ENCODE measurements at places on chromosomes 3 and 15.

DNA sequence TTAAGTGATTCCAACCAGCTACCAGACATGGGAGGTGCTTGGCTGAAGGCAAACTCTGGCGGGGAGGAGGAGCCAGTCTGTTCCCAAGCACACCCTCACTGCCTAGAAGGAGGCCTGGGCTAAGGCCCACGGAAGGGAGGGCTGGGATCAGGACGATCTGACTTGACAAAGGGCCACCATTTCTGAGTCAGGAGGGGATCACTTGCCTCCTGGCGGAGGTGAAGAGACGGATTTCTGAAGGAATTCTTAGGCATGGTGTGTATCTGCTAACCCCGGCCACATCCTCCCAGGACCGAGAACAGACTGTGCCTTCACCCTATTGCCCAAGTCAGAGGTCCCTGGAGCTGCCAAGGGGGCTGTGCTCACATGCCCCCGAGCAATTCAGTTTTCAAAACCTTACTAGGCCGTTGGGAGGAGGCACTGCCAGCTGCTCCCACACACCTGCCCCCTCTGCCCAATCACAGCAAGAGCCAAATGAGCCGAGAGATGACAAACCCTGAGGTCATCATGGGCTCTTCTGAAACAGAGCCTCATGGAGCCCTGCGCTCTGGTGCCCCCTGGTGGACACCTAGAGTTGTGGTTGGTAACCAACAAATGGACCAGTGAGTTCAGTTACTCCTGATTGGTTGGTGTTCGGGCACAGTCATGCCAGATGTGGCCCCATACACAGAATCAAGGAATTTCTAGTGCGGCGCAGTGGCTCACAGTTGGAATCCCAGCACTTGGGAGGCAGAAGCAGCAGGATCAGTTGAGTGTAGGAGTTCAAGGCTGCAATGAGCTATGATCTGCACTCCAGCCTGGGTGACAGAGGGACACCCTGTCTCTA lies 6.5 kb upstream of the TNK2 start:
- peak; percentile 92 for DNase-seq

DNA sequence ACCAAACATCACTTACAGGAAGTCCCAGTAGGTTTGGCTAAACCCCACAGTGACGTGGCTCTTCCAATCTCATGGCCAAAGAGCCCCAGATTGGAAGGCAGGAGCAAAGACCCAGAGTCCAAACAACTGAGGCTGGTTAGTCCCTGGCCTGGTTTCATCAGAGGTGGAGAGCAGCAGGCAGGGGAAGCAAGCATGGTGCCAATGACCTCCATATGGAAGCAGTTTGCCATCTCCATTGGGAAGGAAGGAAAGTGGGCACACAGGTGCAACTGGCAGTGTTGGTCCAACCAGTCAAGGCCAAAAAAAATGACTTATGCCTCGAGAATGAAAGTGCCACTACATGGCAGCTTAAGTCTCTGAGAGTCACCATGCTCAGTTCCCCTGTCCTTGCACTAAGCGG lies 175.9 kb downstream of the NTRK3 start:
- no peak for DNase-seq

DNA sequence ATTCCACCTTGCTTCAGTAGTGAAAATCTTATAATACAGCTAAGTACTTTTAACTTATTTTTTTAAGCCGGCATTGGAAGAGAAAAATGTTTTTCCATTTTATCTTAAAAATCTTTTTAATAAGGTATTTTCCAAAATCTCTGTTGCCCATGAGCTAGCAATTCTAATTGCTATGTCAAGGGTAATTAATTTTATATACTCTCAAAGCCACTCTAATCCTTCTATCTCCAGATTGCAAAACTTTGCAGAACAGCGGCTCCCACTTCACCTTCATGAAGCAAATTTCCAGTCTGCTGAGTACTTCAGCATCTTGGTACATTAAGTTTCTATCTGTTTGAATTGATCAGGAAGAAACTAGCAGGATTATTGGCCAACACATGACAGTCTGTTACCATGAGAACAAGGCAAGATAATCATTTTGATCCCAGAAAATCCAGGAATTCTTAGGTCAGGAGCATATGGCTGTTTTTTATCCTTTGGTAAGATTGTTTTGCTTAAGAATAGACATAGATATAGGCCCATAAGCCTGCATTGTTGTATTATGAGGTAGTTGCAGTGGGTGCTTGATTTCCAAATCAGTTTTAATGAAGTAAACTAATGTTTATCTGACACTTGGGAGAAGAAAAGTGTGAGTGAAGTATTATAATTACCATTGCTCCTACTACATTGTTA lies 6.0 kb downstream of the TIPARP start:
- DNase-seq = no peak

GRCh38 chr3:115766587-115767482 lies 143.5 kb downstream of the GAP43 start:
- DNase-seq = no peak

DNA sequence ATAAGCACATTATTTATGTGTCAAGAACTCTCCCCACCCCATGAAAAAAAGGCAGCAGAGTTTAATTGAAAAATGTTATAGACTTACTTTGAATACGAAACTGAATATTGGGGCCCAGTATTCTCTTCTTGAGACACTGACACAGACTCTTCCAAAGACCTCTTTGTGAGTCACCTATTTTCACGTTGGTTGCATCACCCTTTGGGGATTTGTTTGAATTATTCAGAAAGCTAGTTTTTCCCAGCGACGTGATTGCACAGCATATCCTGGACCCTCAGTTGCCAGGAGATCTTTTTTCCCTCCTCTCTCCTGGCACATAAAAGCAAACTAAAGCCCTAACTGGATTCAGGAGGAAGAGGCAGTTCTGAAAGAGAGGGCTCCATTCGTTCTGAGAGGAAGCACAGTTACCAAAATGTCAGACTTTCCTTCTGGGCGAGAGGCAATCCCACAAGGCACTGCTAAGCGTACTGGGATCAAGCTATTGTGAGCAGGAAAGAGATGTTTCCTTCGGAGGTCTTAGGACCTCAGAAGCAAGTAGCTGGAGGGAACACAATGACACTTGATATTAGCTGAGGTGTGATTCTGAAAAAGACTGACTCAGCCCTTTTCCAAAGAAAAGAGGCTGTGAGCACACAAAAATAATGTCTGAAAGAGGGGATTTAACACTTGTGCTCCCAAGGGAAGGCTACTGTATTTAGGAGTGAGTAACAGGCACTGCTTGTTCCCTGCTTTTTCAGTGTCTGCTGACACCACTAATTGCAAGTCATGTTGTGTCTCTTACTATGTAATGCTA lies 65.8 kb upstream of the CADPS start:
- DNase-seq = no peak

DNA sequence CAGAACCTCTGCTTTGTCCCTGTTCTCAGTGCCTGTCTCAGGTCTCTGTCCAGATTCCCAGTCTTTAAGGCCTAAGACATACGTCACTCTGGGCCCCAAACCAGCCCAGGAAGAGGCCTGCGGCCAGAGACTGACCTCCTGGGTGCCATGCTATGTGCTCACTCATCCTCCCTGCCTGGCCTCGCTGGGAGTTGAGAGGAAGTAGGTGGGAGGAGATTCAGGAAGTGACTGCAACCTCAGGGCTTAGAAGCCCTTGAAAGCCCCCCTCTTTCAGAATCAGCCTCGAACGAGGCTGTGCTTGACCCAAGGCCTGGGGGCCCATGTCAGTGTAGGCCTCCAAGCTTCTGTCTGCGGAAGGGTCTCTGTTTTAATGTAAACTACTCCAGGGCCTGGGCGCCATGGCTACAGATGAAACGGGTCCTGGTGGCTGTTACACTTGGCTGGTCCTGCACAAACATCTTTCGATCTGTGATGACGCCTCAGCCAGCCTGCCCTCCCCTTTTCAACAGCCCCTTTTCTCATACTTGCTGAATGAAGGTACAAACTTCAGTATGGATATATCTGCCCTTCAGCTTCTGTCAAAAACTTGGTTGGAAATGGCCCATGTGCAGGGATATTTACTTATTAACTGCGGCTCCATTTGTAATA lies 11.7 kb downstream of the RASGRF1 start:
- DNase-seq = no peak

DNA sequence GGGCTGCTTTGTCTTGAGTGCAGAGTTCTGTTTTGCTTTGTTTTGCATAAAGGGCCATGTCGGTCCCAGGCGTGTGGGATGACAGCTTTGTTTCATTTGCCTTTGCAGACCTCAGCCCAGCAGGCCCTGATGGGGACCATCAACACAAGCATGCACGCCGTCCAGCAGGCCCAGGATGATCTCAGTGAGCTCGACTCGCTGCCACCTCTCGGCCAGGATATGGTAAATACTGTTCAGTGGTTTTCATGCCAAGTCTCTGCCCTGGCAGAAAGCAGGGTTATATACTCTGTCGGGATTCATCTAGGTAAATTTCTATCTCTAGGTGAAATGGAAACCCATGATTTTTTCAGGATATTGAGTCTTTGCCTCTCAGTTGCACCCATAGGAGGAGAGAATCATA lies 343.9 kb upstream of the TPM1 start:
- DNase-seq = no peak

GRCh38 chr3:52783211-52783555 lies 5.8 kb downstream of the ITIH1 start:
- no peak for DNase-seq

GRCh38 chr3:12992629-12993516 lies 80.4 kb downstream of the IQSEC1 start:
- DNase-seq = peak; percentile 61

GRCh38 chr15:92683511-92683834 lies 27.9 kb upstream of the FAM174B start:
- DNase-seq = peak; percentile 27

DNA sequence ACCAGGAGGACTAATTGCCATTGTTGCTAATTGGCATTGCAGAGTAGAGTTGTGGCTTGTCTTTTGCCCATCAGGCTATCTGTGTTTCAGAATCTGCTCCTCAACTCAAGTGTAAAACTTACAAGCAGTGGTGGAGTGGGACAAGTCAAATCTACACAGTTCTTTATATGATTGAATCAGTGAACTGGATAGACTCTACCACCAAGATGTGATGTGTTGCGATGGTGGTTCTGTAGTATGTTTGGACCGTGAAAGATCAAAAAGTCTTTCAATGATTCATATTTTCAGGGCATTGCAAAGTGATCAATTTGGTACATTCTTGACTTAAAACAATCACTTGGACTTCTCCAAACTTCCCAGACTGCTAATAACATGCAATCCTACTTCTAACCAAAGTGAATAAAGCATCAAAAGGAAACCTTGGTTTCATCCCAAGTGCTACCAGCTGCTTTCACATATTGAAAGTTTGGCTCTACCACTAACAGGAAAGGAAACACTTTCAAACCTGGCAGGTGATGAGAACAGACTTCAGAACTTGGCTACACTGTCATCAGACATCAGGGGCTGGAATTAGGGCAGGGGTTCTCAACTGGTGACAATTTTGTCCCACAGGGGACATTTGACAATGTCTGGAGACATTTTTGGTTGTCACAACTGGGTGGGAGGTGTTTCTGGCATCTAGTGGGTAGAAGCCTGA lies 844.7 kb upstream of the CFAP20DC start:
- DNase-seq = no peak

GRCh38 chr3:44226573-44226972 lies 15.1 kb upstream of the TOPAZ1 start:
- DNase-seq = no peak

DNA sequence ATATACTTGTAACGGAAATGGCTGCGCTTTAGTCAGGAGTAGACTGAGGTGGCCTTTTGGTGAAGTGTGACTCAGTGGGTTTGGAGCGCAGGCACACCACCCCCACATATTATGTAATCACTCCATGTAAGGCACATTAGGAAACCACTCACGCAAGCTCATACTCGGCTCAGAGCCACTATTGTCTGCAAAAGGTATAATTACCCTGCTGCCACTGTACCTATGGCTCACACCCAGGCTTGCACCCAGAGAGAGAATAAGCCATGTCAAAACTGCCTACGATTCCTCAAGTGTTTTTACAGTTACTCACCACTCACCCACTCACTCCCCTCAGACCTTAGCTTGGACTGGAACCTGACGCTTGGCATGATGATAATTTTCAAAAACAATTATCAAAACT lies 611.9 kb upstream of the CCDC54 start:
- no peak for DNase-seq

- DNase-seq = peak; percentile 44
These were observed 166.5 kb downstream of the NSMCE3 start for GRCh38 chr15:29102911-29103823.

DNA sequence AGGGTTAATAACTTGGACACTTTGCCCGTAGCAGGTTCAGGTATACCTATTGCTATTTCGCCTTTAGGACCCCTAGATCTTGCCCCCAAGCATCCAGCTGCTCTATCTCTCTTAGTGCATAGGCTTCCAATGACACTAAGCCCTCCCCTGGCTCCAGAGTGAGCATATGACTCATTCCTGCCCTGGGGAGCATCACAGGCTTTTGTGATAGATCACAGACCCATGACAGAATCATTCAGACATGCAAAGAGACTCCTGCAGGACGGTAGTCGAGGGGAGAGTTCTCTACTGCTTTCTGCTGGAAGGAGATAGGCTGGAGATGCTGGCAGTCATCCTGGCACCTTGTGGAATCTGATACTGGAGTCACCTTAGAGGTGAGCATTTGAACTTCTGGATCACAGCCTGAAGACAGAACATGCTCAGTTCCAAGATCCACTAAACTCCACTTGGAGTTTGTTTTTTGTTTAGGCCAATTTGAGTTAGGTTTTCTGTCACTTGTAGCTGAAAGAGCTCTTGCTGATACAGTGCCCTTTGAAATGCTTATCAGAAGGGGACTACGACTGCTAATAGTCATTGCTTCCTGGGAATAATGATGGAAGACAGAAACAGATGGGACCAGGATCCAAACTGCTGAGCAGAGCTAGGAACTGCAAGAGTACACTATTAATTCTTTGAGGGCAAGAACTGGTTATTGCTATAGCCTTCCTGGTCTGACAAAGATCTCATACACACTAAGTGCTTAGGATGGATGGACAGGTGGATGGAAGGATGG lies 11.0 kb downstream of the LYSMD2 start:
- DNase-seq = peak; percentile 46

DNA sequence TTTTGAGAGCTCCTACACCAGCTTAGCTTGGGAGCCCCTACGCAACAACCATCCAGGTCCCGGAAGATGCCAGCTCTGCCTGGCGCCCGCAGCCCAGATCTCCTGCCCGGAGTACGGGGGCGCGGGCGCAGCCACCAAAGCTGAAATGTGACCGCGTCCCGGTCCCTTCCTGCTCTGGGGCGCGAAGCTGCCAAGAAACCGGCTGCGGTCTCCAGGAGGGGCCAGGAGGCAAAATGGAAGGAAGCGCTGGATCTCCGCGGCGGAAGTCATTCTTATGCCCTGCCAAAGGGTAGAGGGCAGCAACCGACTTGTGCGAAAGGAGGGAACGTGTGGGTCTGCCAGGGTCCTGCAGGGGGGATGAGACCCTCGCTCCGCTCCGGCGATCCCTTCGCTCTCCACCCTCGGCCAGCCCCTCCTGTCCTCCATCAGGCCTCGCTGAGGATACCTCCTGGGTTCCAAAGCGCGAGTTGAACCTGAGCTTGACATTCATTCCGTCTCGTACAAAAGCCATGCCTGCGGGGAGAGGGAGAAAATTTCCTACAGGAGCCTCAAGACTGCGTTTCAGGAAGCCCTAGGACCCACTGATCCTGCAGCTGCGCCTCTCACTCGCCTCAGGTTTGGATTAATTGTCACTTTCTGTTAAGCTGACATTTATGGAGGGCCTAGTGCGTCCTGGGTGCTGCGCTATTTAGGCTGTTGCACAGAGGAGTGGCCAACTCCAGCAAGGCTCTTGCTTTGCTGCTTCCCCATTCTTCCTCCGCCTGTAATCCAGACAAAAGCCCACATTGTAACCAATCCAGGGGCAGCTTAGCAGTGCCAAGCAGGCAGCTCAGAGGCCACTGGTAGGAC lies 98.3 kb upstream of the VGLL3 start:
- DNase-seq = no peak

Measured in neuronal stem cell (in vitro differentiated cells).